ENCODE measurements at places on chromosomes 7 and 10. TPM values are rescaled to one million over a fixed set of nuclear protein-coding genes. Genes with fewer than 3 reads are reported as not detected.
A peak's percentile ranks its signal among the peaks of the same experiment; 100 is the strongest.

DNA sequence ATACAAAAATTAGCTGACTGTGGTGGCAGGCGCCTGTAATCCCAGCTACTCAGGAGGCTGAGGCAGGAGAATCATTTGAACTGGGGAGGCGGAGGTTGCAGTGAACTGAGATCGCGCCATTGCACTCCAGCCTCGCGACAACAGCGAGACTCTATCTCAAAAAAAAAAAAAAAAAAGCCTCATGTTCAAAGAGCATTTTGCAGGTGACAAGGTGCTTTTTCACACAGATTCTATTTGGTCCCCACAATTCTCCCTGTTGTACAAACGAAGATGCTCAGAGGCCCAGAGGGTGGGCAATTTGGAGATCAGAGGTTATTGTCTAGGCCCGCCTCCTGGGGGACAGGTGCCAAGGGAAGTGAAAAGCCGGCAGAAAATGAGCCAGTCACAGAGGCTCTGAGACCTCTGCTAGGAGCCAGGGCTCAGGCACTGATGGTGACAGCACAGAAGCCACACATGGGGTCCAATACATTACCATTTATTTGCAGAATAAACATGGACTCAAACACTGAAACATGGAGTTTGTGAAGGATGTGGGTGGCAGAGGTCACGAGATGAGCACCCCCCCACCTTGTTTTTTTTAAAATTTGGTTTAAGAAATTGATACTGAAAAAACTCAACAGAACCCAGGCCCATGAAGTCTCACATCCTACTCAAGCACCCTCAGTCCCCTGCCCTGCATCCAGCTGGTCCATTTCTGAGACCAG is 882 bp upstream of the GAL3ST4 start:
- DNase-seq: no peak

DNA sequence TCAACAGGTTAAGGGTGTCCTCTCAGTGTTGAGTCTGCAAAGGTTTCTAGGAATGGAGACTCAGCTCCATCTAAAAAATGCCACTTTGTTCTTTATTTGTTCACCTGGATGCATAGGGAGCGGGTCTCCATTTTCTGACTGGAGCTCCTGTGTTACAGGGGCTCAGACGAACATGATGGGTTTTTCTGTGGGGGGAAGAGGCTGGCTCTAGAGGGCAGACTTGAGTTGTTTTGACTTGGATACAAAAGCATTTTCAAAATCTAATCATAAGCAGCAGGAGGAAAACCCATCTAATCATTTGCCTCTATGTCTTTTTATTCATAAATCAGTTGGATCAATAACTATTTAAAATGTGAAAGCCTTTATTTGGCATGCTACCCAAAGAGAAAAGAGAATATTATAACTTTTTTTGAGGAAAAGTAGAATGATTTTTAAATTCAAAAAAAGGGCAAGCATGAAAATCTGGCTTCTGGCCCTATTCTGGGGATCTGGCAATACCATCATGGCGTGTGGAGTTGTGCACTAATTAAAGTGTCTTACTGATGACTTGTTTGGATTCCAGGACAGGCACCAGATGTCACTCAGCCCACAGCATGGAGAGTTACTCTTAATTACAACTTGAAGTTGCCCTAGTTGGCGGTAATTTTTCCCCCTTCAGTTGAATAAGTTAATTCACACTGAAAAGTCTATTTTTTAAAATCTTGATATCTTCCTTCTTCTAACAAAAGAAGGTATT is 594.9 kb downstream of the REEP3 start:
- no peak for DNase-seq

- DNase-seq: no peak
Observed at GRCh38 chr10:93703066-93703465, 674 bp upstream of the FRA10AC1 start.

- DNase-seq: no peak
Observed at GRCh38 chr7:1121886-1122831, 34.2 kb downstream of the GPER1 start.

GRCh38 chr10:121059351-121059750 is 208.2 kb downstream of the WDR11 start:
- no peak for DNase-seq

DNA sequence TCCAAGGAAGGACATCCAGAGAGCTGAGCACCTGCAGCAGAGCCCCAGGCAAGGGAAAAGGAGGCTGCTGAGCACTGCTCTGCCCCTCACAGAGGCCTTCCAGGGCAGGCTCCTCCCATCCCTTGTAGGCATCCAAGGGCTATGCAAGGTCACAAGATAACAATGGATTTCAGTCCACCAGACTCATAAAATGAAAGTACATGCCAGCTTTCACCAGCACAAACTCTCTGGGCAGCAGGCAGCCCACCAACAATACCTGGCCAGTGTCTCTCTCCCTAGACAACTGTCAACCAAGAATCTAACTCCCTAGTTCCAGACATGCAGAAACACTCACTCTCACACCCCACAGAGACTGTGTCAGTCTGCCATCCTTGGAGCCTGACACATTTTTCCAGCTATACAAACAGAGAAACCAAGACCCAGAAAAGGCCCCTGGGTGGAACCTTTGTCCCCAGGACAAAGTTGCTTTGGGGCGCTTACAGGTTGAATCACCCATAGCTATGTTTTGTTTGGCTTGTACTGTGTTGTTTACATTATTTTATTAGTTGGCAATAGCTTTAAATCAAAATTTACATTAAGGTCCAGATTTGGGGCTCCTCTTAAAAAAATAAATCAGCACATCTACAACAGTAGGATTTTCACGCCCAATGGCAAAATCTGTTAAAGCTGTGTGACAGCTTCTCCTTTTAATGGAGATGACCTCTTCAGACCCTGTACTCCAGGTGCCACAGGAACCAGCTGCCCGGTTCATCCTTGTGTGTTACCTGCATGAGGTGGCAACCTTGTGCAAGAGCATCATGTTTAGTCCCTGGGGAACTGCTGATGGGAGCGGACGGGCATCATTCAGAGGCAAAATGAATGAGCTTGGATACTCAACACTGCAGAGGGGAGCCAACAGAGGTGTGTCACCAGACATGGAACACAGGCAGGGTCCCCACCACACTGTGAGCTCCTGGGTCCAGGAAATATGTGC is 5.2 kb downstream of the GRID1 start:
- DNase-seq: no peak

- no peak for DNase-seq
Observed at GRCh38 chr10:124991835-124992234, 49.9 kb downstream of the ZRANB1 start.

DNA sequence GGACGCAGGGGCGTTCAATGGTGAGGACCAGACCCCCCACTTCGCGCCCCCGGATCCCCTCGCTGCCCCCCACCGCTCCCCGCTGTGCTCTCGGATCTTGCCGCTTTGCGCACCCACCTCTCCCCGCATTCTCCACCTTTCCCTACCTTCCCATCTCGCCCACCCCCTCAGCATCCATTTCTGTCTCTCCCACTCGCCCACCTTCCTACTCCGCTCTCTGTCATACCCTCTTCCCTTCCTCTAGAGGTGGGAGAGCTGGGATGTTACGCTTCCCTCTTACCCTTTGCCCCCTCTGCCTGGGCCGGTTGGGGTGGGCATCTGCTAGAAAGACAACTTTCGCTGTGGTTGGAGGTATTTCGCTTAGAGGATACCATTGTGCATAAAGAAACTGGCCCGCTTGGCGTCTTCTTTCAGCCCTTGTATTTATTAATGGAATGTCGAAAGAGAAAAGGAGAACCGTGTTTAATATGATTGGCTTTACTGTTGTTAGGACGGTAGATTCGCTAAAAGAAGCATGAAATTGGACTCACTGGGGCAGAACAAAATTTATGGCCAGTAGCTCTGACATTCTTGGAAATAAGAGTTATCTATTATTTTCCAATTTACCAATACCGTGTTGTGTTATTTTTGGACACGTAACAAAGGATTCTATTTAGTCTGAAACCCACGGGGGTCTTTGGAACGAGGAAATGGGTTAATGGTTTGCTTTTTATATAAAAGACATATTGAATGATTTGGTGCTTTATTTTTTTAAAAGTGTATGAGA is 873 bp downstream of the PRKAR2B start:
- DNase-seq: no peak

DNA sequence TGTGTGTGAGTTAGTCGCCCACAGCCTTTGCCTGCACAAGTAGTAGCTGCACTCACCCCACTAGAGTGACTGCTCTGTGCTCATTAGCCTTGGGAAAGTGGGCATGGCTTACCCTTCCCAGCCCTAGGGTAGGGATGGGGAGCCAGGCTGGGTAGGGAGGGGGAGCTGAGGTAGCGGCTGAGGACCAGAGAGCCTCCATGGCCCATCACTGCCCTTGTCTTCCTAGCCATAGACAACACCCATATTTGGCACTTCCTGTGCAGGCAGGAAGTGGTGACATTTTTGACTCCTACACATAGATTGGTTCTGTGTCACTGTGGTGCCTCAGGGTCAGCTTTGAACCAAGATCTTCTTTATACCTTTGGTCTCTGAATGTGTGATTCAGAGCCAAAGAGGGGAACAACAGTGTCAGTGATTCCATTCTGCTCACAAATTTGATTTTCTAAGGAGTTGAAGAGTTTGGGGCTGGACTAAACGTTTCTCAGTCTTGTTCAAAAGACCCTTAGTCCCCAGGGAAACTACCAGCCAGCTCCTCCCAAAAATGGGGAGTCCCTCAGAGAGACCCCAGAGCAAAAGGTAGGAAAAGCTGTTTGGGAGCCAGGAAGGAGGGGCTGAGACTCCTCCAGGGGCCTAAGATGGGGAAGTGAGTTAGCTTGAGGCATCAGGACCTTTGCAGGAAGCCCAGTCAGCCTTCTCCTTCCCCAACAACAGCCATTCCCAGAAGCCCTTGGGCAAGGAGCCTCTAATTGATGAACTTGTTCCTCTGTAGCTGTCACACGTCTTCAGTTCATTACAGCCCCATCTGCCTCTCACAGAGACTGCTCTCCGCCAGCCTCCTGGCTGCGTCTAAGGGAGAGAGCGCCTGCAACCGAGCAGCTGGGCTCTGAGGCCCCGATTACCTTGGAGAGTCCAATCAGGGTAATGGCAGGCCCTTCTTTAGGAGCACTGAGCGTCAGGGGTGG is 135.0 kb downstream of the CDH23 start:
- DNase-seq: no peak

- DNase-seq: no peak
Observed at GRCh38 chr7:27345164-27345887, 102.7 kb downstream of the EVX1 start.

DNA sequence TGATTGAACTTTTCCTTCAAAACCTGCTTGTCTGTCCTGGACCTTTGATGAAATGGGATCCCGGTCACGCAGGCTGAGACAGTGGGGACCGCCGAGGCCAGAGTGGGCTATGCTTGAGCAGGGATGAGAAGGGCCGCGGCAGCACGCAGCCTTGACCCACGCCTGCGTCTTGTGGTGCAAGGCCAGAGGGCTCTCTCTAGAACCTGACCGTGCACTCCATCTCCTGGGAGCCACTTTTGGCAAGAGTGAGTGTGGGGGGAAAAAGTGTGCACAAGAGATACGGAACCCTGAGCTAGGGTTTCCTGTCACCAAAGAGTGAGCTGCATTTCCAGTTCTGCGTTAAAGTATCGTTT is 42.4 kb downstream of the WIPI2 start:
- no peak for DNase-seq

GRCh38 chr7:91573405-91573804 is 307.1 kb downstream of the MTERF1 start:
- DNase-seq: no peak

GRCh38 chr7:102069931-102070629 is 216.6 kb upstream of the SH2B2 start:
- no peak for DNase-seq

GRCh38 chr10:114603948-114604347 is 54.1 kb downstream of the ABLIM1 start:
- DNase-seq: peak; percentile 29

DNA sequence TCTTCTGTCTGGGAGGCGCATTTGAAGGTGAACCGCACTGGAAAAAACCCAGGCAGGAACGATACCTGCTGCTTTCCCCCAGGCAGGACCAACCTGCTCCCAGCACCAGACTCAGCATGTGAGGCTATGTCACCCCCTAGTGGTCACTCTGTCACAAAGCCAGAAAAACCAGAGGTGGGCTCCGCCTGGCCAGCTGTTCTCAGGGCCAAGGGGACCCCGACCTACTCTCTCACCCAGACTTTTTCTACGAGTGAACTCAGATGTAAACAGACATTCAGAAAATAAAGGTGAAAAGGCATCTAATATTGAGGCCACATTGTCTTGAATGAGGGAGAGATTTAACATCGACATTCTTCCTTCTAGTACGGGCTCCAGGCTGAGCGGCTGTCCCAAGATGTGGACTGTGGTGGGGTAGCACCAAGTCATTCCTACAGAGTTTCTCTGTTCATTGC is 117.3 kb downstream of the PRKAG2 start:
- DNase-seq: no peak

- no peak for DNase-seq
Observed at GRCh38 chr7:6542368-6542767, 8.9 kb downstream of the GRID2IP start.

DNA sequence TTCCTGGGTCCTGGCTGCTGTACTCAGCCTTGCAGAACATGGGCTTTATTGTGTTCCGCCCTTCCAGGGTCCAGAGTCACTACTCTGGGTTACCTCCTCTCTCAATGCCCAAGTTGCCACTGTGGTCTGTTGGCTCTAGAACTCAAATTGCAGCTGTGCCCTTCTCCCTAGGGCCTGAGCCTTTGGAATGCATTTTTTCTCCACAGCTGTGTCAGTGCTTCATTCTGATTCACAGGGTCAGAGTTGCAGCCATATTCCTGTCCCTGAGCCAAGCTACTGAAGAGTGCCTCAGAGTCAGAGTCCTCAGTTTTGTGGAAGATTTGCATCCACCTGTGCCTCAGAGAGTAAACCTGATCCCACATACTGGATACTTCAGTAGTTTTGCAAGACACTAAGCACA is 167.5 kb downstream of the ITGB1 start:
- no peak for DNase-seq

GRCh38 chr10:93591065-93591808 is 9.8 kb downstream of the RBP4 start:
- DNase-seq: no peak

- DNase-seq: no peak
Observed at GRCh38 chr10:130986846-130987245, 324.7 kb downstream of the TCERG1L start.

DNA sequence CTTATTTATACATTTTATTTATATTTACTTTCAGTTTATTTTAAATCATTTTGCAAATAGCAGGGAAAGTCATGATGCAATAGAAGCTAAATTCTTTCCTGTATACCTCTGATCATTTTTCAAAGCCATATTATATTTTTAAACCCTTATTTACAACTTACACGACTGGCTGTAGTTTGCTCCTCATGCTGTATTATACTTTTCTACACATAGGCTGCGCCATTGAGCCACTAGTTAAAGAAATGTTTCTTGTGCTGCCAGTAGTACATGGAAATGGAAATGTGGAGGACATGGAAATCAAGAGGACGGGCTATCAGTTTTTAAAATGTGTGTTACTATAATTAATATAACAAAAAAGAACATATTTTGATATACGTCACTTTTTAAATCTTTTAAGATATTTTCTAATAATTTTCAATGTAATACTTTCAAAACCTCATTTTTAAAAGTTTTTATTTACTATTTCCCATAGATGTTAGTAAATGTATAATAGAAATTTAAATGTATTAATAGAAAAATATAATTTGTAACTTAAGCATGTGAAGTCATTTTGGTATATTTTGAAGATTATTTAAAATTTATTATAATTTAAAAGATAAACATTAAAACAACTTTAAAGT is 118.5 kb downstream of the VTI1A start:
- peak; percentile 39 for DNase-seq

Gene NEURL1
- 0.11 TPM for total RNA-seq

Gene PAX4
- total RNA-seq: not detected

Gene SYCE1
- not detected for total RNA-seq

Gene KLF14
- not detected for total RNA-seq

Gene KAZALD1
- 1.1 TPM for total RNA-seq

Gene ELAPOR2
- total RNA-seq: 26.0 TPM

Gene INTS15
- 13.6 TPM for total RNA-seq
